ENCODE measurements at places on chromosomes 7 and 10. TPM values are rescaled to one million over a fixed set of nuclear protein-coding genes. Genes with fewer than 3 reads are reported as not detected.
A peak's percentile ranks its signal among the peaks of the same experiment; 100 is the strongest.

- H3K27ac ChIP-seq, result no peak overlapping the region
- no peak overlapping the region for H3K4me3 ChIP-seq
- peak; percentile 55 for DNase-seq
- H3K4me1 ChIP-seq, result no peaks in the 10 kb centered on the region
- peaks cover 18% of the 10 kb centered on the region for H3K36me3 ChIP-seq
- H3K27me3 ChIP-seq, result no peaks in the 10 kb centered on the region
These were observed 70.5 kb downstream of the ZNF22 start for GRCh38 chr10:45071043-45071813.

The FGF8 gene
- total RNA-seq, result 14.3 TPM

- H3K36me3 ChIP-seq, result no peaks in the 10 kb centered on the region
- no peaks in the 10 kb centered on the region for H3K4me1 ChIP-seq
- peak; percentile 22 for DNase-seq
These were observed 106.2 kb upstream of the RET start for GRCh38 chr10:42970451-42971250.

DNA sequence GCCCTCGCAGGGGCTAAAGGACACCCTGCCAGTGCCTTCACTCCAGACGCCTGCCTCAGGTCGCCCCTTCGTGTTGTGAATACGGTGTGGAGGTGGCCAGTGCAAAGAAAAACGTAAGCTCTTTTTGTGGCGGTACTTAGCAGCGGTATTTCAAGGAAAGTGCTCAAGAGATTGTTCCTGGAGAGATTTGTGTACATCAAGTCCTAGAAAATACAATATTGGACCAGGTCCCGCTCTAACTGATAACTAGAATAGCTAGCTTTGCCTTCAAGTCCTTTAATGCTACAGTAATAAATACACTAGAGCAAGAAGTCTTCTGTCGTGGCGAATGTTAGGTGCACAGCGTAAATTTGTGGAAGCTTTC is 689 bp downstream of the PLCE1 start:
- H3K36me3 ChIP-seq, result no peaks in the 10 kb centered on the region
- H3K4me3 ChIP-seq, result peak overlapping the region; percentile 57
- no peak overlapping the region for H3K27ac ChIP-seq
- no peak for DNase-seq

The BMPER gene
- total RNA-seq, result 0.20 TPM

The TAS2R4 gene
- total RNA-seq, result 0.66 TPM

The GJC3 gene
- 1.4 TPM for total RNA-seq

DNA sequence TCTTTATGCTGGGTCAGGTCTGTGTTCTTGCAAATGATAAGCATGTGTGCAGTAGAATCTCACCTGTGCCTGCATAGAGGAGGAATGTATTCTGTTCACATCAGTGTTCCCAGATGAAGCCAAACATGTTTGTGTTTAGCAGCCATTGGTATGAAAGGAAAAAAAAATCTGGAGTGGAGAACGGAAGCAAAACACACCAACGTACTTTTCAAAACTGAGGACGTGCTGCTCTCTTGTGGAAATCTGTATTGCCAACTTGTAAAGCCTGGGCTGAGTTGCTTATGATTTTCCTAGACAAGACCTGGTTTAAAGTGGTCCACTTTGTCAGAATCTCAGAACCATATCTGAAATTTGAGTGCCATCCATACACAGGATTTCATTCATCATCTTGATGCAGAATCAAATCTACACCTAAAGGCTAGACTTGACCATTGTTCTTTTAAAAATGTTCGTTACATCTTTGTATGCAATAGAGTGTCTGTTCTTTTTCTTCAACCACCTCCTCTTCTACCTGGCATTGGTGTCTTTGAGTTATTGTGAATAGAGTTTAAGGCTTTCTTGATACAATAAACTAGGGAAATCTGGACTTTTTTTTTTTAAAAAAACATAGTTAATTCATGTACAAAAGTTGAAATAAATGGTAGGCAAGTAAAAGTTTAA is 367.7 kb downstream of the PHF14 start:
- H3K27me3 ChIP-seq, result no peaks in the 10 kb centered on the region
- H3K27ac ChIP-seq, result no peak overlapping the region
- peaks cover 2% of the 10 kb centered on the region for H3K4me1 ChIP-seq
- DNase-seq, result no peak

The LLCFC1 gene
- total RNA-seq, result not detected

GRCh38 chr7:82443547-82444219 is at the start of gene CACNA2D1:
TSS of gene CACNA2D1 (minus strand) at chr7:82443777.
- H3K27ac ChIP-seq, result peak within 1 kb of the TSS; percentile 49
- no peaks in the 10 kb centered on the region for H3K27me3 ChIP-seq
- peak; percentile 84 for DNase-seq
- H3K36me3 ChIP-seq, result no peaks in the 10 kb centered on the region
- 0 out of 2 replicates have a peak, but pooled peaks cover 2% of the 10 kb centered on the region for H3K4me1 ChIP-seq

The PNLIP gene
- not detected for total RNA-seq

DNA sequence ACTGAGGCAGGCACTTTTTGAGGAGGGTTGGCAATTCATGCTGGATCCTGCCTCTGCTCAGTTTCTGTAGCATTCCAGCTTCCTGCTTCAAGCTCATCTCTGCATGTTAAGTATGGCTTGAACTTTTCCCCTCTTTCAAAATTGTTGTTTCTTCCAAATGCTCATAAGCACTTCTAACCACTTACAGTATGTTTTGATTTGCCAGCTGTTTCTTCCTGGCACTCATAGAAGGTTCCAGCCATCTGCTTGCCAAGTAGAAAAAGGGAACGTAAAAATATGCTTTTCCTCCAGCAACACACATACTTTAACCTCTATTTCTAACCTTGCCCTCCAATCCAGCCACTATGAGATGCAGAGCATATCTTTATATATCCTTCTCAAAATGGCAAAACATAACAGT is 692.6 kb upstream of the COBL start:
- no peak overlapping the region for H3K4me3 ChIP-seq
- H3K4me1 ChIP-seq, result peaks cover 4% of the 10 kb centered on the region
- no peaks in the 10 kb centered on the region for H3K27me3 ChIP-seq
- DNase-seq, result no peak
- no peaks in the 10 kb centered on the region for H3K36me3 ChIP-seq

DNA sequence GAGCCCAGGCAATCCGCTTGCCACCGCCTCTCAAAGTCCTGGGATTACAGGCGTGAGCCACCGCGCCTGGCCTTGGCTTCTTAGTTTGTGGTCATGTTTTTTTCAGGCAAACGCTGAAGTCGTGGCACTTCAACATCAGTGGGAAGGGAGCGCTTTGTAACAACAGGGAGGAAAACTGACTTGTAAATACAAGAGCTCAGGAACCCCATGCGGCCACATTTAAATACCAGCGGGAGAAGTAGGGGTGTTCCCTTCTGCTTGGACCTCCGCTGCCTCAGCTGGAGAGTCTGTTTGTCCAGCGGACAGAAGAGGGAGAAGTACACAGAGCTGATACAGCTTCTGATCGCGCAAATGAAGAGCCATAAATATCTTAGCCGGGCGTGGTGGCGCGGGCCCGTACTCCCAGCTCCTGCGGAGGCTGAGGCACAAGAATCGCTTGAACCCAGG is 108.7 kb upstream of the KMT2C start:
- peak; percentile 65 for DNase-seq
- 0 out of 2 replicates have a peak, but pooled peaks cover 3% of the 10 kb centered on the region for H3K4me1 ChIP-seq
- no peaks in the 10 kb centered on the region for H3K27me3 ChIP-seq
- H3K36me3 ChIP-seq, result no peaks in the 10 kb centered on the region

The CDK14 gene
- 23.9 TPM for total RNA-seq

DNA sequence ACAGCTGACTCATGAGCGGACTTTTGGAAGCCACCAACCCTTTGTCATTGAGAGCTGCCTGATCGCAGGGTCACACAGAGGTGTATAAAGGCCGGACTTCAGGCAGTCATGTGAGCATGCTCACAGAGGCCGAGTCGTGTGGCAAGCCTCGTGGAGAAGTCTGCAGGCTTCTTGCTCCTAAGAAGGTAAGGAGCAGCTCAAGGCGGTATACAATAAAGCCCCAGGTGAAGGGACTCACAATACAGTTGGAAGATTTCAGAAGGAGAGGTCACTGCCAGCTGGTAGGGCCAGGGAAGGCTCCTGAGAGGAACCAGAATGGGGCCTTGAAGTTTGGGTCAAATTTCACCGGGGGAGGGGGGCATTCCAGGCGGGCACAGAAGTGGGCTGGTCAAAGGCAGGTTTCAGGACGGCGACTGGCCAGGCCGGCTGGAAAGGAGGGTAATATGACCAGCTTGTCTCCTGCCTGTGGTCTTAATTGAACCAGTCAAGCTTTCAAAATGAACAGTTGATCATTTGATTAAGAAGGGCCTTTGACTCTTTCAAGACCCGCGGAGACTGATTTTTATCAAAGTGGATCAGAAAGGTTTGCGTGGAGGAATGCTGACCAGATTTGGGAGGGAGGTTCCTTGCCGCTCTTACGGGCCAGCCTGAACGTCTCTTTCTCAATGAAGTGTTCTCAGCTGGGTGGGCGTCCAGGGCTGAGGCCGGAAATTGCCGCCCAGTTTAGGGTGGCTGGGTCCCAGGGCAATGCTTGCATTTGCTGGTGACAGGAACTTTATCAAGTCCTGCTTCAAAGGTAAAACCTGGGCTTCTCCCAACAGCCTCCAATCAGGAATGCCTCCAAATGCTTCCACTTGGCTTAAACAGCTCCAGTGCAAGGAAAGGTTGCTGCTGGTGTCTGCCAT is 178.6 kb downstream of the EMX2 start:
- peaks cover 4% of the 10 kb centered on the region for H3K4me1 ChIP-seq
- DNase-seq, result peak; percentile 87
- no peaks in the 10 kb centered on the region for H3K36me3 ChIP-seq
- no peaks in the 10 kb centered on the region for H3K27me3 ChIP-seq
- H3K4me3 ChIP-seq, result peak overlapping the region; percentile 8
- H3K27ac ChIP-seq, result no peak overlapping the region

The NAT16 gene
- 0.50 TPM for total RNA-seq

DNA sequence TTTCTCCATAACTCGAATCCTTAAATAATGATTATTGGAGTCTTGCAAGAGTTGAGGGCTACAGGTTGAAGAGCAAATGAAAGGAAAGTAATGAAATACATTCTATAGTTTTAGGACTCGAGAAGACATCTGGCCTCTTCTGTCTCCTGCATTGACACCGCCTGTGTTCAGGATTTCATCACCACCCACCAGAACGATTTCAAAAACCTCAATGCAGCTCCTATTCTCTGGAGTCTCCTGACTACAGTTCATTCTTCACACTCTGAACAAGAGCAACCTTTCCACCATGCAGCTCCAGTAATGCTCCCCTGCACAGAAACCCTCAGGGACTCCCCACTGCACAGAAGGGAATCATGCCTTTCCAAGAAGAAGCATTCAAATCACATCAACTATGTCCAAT is 5.5 kb downstream of the IL15RA start:
- H3K36me3 ChIP-seq, result peaks cover 2% of the 10 kb centered on the region
- no peak overlapping the region for H3K27ac ChIP-seq
- no peak for DNase-seq
- H3K4me1 ChIP-seq, result no peaks in the 10 kb centered on the region

- peaks cover 3% of the 10 kb centered on the region for H3K36me3 ChIP-seq
- H3K27me3 ChIP-seq, result no peaks in the 10 kb centered on the region
- DNase-seq, result no peak
- H3K27ac ChIP-seq, result no peak overlapping the region
These were observed 411.0 kb upstream of the FOXK1 start for GRCh38 chr7:4270941-4271715.

- no peaks in the 10 kb centered on the region for H3K36me3 ChIP-seq
- no peak overlapping the region for H3K27ac ChIP-seq
- no peak for DNase-seq
- no peaks in the 10 kb centered on the region for H3K27me3 ChIP-seq
- no peaks in the 10 kb centered on the region for H3K4me1 ChIP-seq
These were observed 626.9 kb downstream of the ZWINT start for GRCh38 chr10:55734112-55734511.

The FAM25A gene
- not detected for total RNA-seq

- H3K36me3 ChIP-seq, result no peaks in the 10 kb centered on the region
- no peak overlapping the region for H3K4me3 ChIP-seq
- no peak overlapping the region for H3K27ac ChIP-seq
- H3K4me1 ChIP-seq, result no peaks in the 10 kb centered on the region
These were observed 93.5 kb upstream of the DIP2C start for GRCh38 chr10:782751-783648.

DNA sequence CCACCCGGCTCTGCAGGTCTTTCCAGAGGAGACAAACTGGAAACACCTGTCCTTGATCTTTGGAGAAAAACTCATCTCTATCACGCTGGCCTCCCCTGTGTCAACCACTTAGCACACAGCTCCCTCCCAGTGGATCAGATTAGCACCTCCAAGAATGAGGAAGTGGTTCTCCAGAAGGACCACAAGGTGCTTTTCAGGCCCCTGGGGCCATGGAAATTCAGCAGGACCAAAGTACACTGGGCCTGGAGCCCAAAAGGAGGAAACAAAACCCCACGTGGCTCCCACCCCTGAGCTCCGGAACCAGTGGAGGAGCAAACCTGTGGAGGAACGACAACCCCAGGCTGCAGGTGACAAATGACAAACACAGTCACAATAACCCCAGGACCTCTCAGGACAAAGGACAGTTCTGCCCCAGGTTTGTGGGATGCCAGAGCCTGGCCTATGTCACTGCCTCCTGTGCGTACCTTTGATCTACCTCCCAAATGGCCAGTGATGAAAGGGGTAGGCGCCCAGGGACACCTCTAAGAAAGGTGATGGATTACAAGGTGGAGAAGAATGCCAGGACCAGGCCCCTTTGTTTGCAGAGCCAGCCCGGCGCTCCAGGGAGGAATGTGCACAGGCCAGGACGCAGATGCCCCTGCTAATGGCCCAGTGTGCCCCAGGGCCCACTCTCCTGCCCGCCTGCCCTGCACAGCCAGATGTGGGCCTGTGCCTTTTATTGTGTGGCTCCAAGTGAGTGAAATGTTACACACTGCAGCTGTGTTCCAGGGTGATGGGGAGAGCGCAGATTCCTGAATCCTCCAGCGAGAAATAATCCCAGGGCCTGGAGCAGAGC is 5.7 kb downstream of the TNS3 start:
- H3K27ac ChIP-seq, result no peak overlapping the region
- no peak for DNase-seq
- no peak overlapping the region for H3K4me3 ChIP-seq
- H3K27me3 ChIP-seq, result no peaks in the 10 kb centered on the region

The GNG11 gene
- total RNA-seq, result 0.68 TPM

DNA sequence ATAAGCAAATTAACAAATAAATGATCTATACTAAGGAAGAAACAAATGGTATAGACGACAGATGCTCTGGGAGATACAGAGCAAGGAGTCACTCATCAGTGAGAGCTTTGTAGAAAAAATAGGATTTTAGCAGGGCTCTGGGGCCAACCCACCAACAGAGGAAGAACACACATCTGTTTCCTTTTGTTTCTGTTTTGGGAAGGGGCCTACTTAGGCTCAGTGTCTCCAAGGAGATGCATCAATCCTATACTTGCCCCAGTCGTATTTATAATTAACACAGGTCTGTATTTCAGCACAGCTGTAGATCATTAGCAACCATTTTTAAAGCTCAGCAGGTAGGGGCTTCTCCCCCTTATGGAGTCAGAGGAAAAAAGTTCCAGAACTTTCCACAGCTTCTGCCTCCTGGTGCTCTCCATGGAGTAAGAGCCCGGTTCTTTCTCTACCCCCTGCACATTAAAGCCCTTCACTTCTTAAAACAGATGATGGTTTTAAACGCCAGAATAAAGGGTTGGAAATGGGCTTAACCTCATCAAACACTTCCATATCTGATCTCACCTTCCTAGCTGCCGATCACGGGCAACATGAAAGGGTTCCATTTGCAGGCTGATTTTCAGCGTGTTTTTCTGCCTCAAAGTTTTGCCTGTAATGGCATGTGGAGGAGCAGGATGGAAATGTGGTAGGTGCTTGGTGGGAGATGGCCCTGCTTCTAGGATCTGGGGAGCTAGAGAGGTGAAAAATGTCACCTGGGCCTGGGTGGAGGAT is 291.7 kb downstream of the TCF7L2 start:
- no peak for DNase-seq
- H3K4me1 ChIP-seq, result no peaks in the 10 kb centered on the region
- no peak overlapping the region for H3K27ac ChIP-seq
- H3K27me3 ChIP-seq, result no peaks in the 10 kb centered on the region
- H3K4me3 ChIP-seq, result no peak overlapping the region
- H3K36me3 ChIP-seq, result no peaks in the 10 kb centered on the region
